ENCODE measurements at places on chromosomes 1 and 21.

GRCh38 chr1:24201941-24202440, 14.9 kb upstream of the IFNLR1 start:
- peak; percentile 33 for DNase-seq

- no peak for DNase-seq
These were observed 3.5 kb downstream of the HRNR start for GRCh38 chr1:152220166-152221163.

DNA sequence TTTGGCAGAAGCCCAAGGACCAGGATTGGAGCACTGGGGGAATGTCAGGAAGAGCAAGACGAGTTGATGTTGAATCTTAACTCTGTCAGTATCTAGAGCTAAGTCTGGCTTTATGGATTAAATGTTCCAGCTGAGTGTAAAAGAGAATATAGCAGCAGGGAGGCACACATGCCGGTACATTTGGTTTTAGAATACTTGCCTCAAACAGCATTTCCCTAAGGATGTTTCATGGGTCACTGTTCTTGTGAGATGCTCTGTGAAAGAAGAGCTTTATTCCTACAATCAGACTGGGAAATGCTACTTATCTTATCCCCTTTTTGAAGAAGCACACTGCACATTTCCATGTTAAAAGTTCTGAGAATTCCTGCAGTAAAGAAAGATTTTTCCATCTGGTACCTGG, 440.3 kb upstream of the B3GALT2 start:
- no peak for DNase-seq

- peak; percentile 53 for DNase-seq
These were observed 53.8 kb downstream of the MACF1 start for GRCh38 chr1:39258146-39258924.

DNA sequence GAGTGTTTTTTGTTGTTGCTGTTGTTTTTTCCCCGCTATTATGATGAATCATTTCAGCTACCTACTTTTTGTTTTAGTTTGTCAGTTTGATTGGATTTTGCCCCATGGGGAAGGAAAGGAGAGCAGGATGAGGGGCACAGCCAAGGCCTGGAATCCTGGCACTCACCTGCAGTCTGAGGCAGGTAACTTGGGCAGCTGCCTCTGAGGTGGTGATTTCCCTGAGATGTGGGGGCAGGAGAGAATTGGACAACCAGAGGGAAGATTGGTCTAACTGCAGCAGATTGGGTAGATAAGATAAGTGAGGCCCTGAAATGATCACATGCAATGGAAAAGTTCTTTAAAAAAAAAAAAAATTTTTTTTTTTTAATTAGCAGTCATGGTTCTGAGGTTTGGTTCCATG, 1.5 kb upstream of the LAX1 start:
- no peak for DNase-seq

DNA sequence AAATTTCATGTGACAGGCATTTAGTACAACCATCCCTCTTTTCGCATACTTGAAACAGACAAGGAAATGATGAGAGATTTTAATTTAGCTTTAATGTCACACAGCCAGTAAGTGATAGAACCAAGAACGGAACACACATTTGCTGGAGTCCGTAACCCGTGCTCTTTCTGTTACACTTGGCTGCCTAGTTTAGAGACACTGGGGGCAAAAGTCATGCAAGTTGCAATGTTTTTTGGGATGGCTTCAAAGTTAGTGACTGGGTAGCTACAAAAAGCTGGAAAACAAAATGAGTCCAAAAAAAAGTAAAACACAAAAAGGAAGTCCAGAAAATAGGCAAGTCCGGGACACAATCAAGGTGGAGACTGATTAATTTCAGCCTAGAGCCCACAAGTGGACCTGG, 5.9 kb downstream of the NID1 start:
- no peak for DNase-seq

DNA sequence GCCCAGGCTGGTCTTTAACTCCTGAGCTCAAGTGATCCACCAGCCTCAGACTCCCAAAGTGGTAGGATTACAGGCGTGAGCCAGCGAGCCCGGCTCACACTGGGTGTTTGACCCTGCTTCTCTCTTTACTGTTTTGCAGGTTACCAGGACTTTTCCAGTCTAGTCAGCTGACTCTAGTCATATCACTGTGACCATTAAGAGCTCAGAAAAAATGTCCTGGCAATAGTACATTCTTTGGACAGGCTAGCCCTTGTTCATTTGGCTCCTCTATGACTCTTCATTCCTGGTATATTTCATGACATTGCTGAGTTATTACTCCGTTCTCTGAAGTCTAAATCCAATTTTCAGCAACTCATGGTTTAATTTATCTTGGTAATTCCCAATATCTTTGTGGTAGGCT, 8.0 kb upstream of the CA6 start:
- no peak for DNase-seq

DNA sequence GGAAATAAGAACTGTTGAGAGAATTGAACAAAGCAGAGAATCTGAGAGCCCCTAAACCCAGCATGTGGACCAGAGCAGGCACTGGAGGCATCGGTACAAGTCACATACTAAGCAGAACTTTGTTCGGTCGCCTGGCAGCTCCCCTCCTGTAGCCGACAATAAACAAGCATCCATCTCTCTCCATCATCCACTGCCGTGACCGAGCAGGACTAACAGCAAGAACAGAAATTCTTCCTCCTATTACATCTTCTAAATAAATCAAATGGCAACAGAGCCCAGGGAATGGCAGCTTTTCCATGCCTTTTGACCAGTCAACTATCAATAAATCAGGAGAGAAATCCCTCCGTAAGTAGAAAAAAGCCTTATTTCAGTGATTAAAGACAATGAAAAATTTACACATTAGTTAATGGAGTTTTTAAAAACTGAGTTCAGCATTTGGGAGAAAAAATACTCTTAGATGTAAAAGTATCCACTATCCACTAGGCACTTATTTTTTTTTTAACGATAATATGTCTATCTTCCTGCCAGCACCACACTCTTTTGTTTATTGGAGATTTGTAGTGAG, 36.5 kb downstream of the PTPN14 start:
- no peak for DNase-seq

- no peak for DNase-seq
These were observed 28.9 kb downstream of the MATN1 start for GRCh38 chr1:30694280-30695175.

- DNase-seq, result peak; percentile 25
These were observed at the start of gene ASAP3 for GRCh38 chr1:23483321-23484252. Gene ASAP3, minus strand, starts transcription at chr1:23484179. Its CDS starts 46 bp downstream, at chr1:23484133.

DNA sequence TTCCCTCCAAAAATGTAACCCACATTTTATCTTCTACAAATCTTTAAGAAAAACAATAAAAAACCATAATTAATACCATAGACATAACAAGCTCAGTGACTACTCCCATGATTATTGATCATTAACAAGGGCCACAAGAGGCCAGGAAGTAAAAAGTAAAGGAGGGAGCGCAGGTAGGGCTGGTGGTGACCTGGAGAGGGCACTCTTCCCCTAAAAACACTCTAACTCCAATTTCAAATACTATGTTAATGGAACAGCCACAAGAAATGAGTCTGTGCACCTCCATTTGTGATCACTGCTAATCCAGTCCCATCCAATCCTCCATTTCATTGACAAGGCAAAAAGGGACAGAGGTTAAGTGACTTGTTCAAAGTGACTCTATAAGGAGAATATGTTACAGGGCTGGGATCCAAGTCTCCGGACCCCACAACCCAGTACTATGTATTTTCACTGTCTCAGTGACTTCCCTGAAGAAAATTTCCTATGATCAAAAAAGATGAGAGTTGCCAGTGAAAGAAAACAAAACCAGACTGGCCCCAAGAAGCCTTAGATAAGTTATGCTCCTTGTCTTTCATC, 41.2 kb upstream of the CFAP298 start:
- DNase-seq, result peak; percentile 2

DNA sequence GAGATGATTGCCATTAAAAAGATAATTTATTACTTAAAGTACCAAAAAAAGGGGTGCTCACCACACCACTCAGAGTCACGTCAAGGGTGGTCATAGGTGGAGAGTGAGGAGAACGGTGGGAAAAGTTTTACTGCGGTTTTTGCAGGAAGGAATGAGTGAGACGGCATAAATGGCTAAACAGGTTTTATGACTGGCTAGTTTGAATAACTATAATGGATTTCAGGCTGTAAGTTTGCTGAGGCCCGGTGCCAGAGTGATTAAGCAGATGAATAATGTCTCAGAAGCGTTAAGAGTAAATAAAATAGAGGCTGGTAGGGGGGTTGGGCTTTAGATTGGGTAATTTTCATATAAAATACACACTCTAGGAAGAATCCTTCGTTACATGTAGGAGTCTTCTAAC, 1337.8 kb downstream of the AMY1C start:
- no peak for DNase-seq

All from SK-N-DZ (cell line).